ENCODE measurements at places on chromosomes 3 and 15.

DNA sequence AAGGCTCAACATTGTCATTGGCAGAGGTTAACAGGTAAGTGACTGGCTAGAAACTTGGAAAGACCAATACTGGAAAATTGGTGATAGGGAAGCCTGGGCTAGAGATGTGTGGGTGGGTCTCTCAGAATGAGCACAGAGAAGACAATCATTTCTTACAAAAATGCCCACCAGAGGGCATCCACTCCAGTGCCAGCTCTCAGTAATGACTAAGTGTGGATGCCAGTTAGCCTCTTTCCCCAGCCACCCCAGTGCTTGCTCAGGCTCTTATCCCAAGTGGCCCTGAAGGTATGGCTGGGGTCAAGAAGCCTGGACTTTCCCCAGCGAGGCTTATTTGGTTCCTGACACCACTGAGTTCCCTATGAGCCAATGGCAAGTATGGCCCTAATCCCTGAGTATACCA lies 115.9 kb upstream of the ST8SIA2 start:
- DNase-seq: peak; percentile 53

DNA sequence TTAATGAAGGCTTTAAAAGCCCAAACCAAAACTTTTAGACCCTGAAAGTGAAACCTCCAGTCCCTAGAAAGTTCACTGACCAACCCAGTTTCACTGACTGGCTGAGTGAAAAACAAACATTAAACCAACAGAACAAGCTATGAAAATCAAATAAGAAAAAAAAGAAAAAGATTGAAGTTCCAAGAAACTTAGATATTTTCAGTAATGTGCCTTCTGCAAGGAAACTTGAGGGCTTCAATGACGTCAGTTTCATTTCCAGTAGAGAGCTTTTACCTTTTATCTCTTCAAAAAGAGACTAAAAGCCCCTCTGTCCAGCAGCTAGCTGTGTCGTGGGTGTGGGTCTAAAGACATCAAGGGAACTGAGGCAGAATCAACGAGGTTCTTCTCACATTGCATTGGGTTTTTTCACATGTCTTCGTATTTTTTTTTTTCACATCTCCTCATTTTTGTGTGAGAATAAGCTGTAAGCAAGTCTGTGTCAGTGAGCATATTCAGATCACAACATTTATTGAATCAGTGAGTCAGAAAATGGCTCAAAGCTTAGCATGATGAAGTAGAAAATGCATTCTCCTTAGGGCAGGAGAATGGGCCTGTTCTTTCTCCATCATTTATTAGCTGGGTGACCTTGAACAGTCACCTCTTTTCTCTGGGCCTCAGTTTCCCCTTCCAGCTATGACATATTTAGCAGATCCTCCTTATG lies 54.8 kb upstream of the BCL6 start:
- DNase-seq: no peak

GRCh38 chr3:57518276-57518915 lies 25.7 kb downstream of the DNAH12 start:
- DNase-seq: no peak

DNA sequence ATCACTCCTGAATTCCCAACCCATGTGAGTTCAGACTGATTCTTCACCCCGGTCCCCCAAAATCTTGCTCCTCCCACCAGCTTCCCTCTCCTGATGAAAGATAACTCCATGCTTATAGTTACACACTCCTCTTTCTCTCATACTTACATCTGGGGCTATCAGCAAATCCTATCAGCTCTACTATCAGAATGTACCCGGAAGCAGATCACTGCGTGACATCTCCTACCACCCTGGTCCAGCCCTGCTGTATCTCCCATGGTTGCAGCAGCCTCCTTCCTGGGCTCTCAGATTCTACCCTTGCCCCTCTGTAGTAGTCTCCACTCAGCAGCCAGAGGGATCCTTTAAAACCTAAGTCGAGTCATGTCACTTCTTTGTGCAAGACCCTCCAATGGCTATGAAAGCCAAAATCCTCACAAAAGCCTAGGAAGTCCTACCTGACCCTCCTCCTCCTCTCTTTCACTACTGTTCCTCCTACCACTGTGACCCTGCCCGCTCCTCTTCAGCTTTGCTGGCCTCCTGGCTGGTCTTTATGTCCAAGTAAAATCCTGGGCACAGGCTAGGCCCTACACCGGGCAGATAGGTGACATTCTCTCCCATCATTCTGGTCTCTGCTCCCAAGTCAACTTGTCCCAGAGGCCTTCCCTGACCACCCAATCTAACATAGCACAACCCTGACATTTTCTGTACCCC lies 16.2 kb downstream of the XIRP1 start:
- no peak for DNase-seq

DNA sequence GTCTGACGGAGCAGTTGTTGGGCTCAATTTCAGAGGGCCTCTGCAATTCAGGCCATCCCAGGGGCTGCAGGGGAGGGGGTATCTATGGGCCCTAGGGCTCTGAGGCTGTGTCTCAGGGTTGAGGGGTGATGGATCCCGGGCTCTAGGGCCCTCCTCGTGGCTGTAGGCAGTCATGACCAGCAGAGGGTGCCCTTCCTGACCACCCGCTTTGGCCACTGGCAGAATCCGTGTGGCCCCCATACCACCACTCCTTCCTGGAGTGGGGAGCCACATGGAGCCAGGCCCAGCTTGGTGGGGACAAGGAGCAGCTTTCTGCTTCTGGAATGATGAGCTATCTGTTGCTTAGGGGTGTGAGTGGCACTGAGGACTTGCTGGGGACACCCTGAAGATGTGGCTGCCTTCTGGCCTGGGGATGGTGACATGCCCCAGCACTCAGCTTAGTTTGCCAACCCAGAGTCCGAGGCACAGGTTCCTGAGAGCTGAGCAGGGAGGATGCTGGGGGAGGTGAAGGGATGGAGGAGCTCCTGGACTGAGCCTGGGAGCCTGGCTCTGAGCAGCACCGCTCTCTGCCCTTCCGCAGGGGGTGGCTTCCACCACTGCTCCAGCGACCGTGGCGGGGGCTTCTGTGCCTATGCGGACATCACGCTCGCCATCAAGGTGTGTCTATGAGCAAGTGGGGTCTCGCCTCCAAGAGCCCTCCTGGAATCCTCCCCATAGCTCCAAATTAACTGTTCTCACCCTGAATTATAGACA lies 20.2 kb downstream of the HDAC11 start:
- DNase-seq: peak; percentile 49
